Activated naive CD4-positive, alpha-beta T cell treated with anti-CD3 and anti-CD28 coated beads, Interleukin-2, amount 50 U/mL, for 72 hours (primary cell): ENCODE measurements at places on chromosomes 2 and 18. TPM values are rescaled to one million over a fixed set of nuclear protein-coding genes. Genes with fewer than 3 reads are reported as not detected.

DNA sequence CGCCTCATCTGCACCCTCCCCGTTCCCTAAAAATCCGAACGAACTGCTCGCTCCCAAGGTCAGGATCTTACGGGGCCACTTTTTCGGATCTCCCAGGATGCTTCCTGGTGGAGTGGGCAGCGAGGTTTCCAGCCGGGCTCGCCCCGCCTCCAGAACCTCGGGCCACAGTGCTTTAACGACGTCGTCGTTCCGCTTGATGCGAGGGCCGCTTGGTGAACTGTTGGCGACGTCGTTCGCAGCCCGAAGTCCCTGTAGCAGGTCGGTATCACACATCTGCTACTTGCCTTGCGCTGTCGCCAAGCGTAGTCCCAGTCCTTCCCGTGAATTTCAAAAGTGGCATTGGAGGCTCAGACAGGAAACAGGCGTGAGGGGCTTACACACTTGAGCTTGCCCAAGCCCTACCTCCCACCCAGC is 15.3 kb downstream of the EVX2 start:
- DNase-seq, result no peak

- no peak for DNase-seq
Measured at GRCh38 chr18:3319399-3319798, 57.5 kb downstream of the MYL12B start.

DNA sequence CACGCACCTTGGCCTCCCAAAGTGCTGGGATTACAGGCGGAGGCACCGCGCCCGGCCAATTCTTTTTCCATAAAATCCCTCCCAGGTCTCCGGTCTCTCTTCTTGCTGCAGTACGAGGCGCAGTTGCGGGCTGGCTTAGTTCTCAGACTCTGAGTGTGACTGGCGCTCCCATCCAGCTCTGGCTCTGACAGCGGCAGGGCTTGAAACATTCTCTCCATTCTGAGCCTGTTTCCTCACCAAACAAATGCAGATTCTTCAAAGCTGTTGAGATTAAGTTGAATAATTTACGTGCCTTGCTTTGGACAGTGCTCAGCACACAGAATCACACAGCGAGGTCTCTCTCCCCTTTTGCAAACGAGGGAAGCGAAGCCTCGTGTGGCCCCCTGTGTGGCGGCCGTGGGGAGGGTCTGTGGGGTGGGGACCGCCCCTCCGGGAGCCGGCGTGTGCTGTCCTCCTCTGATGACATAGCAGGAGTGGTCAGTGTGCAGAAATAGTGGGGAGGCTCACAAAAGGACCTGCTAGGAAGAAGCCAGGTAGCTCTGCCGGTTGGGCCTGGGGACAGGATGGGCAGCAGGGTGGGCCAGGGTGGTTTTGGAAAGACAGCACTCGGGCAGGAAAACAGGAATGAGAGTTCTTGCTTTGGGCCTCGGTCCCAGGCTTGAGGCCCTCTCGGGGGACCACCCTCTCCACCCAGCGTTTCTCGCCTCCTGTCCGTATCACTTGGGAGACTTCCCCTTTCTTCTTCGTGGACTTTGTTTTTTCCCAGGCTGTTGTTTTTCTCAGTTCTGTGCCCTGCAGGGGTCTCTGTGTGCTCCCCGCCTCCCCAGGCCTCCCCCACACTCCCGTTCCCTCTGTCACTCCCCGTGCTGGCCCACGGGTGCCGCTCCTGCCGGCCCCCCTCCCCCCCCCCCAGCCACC is 75.0 kb downstream of the KCNG2 start:
- no peak for DNase-seq

The SFTPB gene
- total RNA-seq, result not detected

The CCDC74A gene
- total RNA-seq, result 7.1 TPM

The NTSR2 gene
- not detected for total RNA-seq

The ANKRD23 gene
- total RNA-seq, result 3.7 TPM

DNA sequence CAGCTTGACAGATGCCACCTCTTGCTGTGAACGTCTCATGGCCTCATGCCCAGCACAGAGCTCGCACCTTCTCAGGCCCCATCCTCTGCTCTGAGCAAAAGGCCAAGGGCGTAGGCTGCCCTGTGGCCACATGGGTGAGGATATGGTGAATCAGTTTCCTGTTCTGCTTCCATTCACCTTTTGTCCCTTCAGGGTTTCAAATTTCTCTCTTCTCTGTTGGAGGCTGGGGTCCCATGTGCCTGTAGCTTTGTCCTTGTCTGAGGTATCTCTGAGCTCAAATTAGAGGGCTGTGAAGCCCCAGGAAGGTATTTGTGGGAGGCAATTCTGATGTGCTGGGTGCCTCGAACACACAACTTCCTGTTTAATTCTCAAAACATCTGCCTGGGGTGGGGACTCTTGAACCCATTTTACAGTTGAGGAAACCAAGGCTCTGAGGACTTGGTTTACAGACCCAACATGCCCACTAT is 29.0 kb downstream of the ZAP70 start:
- peak; percentile 66 for DNase-seq

- no peak for DNase-seq
Measured at GRCh38 chr2:68771211-68771751, 36.7 kb downstream of the ARHGAP25 start.

GRCh38 chr2:238505119-238505891 is 78.6 kb downstream of the ASB1 start:
- DNase-seq, result no peak

DNA sequence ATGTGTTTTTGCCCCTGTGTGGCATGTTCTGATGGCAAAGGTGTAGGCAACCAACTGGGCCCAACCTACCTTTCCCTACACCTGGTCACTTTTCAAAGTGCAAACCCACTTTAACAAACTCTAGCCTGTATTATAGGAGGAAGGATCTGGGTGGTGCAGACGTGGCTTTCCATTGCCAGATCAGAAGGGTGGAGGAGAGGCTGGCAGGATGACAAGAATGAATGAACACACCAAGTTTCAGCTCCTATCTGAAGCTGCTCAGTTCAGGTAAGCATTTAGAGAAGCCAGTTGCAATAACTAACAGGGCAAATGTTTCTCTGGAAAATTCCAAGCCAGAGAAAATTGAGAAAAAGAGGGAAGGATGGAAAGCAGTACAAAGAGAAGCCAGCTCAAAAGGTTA is 707 bp upstream of the SERPINB7 start:
- DNase-seq, result no peak

The BCL11A gene
- 0.05 TPM for total RNA-seq

The SLC66A3 gene
- total RNA-seq, result 6.9 TPM

The HADHB gene
- total RNA-seq, result 74.1 TPM

The STAT1 gene
- 510 TPM for total RNA-seq

- DNase-seq, result no peak
Measured at GRCh38 chr2:119068154-119068725, 90.3 kb downstream of the C1QL2 start.

- no peak for DNase-seq
Measured at GRCh38 chr18:71242981-71243380, 954.1 kb downstream of the SOCS6 start.

The OR6B2 gene
- total RNA-seq, result not detected

The IL36RN gene
- total RNA-seq, result not detected

The CRACDL gene
- total RNA-seq, result not detected

DNA sequence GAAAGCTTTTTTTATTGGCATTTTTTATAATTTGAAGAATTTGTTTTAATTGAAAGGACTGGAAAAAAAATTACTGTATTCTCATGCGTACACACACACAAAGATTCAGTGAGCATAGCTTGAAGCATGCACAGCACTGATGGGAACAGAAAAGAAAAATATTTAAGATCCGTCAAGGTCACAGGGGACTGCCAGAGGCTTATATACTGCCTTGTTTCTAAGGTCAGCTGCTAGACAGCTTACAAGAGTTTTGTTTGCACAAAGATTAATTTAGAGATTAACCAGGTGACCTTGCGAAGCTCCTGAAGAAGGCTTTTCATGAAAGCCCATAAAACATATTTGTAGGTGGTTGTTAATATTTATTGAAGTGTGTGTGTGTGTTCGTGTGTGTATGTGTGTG is 396.3 kb downstream of the TRIB2 start:
- no peak for DNase-seq

DNA sequence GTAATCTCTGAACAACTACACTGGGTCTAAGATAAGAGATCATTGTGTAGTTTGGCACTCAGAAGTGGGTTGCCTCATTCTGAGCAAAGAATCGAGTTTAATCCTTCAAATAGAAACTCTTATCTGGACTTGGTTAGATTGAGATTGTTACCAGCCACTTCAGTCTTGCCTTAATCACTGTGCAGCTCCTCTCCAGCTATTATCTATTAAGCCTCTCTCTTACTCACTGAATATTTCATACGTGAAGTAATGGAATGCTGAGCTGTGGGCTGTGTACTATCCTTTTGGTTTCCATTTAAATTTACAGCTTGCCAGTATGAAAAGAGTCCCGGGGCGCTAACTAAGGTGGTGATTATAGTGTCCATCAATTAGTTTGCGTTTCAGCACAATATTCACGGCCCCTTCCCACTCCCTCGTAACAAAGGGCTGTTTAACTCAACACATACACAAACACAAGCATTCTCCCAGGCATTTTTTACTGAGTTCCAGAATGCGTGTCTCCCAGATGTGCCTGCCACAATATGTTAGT is 65.7 kb upstream of the NCKAP5 start:
- no peak for DNase-seq

The C2orf66 gene
- total RNA-seq, result 0.53 TPM

The LYPD1 gene
- total RNA-seq, result not detected

The TGOLN2 gene
- total RNA-seq, result 112 TPM

- no peak for DNase-seq
Measured at GRCh38 chr2:219489315-219489714, 9.4 kb upstream of the GMPPA start.

GRCh38 chr18:34528177-34528576 is 181.9 kb upstream of the DTNA start:
- DNase-seq, result no peak

GRCh38 chr2:232833830-232834229 is 36.2 kb upstream of the SNORC start:
- no peak for DNase-seq

The BMP10 gene
- not detected for total RNA-seq

The PSMA8 gene
- total RNA-seq, result 0.73 TPM

DNA sequence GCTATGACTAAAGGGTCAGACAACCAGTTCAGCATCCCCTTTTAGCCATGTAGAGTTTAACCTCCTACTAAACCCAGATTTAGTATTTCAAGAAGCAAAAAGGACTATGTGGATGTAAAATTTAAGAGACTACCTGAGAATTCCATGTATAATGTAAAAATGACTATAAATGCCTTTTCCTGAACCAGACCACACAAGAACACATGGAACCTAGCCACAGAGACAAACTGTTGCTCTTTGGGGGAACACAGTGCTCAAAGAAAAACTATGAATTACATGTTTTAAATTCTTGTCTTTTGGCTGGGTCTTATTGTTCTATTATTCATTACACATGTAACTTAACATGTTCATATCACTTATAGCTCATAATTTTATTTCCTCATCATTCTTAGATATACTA is 192.8 kb downstream of the DNER start:
- no peak for DNase-seq

The DSG2 gene
- 0.23 TPM for total RNA-seq
